ENCODE measurements at places on chromosomes 11 and 22. TPM values are rescaled to one million over a fixed set of nuclear protein-coding genes. Genes with fewer than 3 reads are reported as not detected.

DNA sequence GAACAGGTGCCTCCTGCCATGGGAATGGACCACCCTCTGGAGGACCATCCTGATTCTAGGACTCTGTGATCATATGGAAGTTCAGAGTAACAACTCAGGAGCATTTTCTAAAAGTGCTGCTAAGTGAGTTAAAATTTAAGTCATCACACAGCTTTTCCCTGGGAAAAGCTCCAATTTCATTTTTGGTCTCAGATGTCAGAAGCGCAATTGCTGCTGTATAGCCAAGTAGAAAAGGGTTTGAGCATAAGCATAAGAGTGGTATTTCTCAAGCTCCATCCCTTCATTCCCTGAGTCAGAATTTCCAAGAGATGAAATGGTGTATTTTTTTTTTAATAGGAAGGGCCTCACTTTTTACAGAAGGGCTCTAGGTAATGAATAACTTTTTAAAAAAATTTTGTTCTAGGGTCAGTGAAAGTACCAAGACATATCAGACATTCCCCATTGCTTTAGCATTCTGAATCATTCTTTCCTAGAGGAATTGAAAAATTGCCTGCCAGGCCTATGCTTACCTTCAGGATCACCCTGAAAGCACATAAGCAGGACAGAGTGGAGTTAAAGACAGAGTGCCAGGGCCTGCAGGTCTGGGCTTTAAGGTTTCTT is 564.5 kb upstream of the ISX start:
- H3K4me1 ChIP-seq: no peaks in the 10 kb centered on the region
- H3K4me3 ChIP-seq: no peak overlapping the region
- H3K27me3 ChIP-seq: no peaks in the 10 kb centered on the region
- H3K36me3 ChIP-seq: no peaks in the 10 kb centered on the region

DNA sequence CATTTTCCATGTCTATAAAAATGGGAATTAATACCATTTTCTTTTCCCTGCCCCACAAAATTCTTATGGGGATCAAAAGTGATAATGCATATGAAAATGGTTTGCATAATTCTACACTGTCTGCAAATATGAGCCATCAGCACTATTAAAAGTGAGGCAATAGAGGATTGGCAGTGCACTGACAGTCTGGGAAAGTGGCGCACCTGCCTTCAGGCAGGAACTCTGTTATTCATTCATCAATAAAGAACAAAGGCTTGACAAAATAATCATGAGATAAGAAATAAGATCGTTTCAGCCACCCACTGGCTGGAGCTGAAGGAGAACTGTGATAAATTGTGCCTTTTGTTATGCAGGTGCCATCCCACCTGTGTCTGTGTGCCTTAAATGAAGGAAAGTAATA is 49.5 kb downstream of the ARFGAP2 start:
- H3K4me3 ChIP-seq: no peak overlapping the region
- H3K4me1 ChIP-seq: no peaks in the 10 kb centered on the region
- H3K36me3 ChIP-seq: no peaks in the 10 kb centered on the region
- no peak for DNase-seq

- DNase-seq: no peak
- no peak overlapping the region for H3K4me3 ChIP-seq
- no peaks in the 10 kb centered on the region for H3K4me1 ChIP-seq
- no peaks in the 10 kb centered on the region for H3K36me3 ChIP-seq
- H3K27me3 ChIP-seq: no peaks in the 10 kb centered on the region
Observed at GRCh38 chr11:8642196-8642841, 40.1 kb downstream of the TRIM66 start.

DNA sequence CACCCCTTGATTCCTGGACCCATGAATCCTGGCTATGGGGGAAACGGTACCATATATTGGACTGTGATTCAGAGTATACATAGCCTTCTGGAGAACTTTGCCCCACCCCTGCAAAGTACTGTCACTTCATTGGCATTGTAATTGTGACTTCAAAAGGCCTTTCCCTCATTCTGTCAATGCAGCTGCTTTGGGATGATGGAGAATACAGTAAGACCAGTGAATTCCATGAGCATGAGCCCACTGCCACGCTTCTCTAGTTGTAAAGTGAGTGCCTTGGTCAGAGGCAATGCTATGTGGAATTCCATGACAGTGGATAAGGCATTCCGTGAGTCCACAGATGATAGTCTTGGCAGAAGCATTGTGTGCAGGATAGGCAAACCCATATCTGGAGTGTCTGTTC is 25.7 kb upstream of the MSANTD2 start:
- H3K36me3 ChIP-seq: no peaks in the 10 kb centered on the region
- no peaks in the 10 kb centered on the region for H3K4me1 ChIP-seq
- DNase-seq: no peak

DNA sequence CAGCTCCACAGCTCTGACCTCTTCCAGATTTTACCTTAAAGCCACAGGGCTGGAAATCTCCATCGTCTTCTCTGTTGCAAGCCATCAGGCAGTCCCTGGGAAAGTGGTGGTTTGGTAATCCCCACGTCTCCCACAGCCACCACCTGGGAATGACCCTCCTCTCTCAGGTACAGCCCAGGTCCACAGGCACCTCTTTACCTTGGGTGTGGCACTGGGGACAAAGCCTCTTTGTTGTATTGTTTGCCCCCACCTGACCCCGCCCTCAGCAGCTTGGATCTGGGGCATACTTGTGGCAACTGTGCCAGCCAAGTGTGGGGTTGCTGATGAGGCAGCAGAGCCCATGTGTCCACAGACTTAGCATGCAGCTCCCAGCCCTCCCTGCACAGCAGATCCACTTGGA is 77.6 kb downstream of the LRRC32 start:
- no peaks in the 10 kb centered on the region for H3K27me3 ChIP-seq
- no peak for DNase-seq
- no peak overlapping the region for H3K27ac ChIP-seq
- no peaks in the 10 kb centered on the region for H3K36me3 ChIP-seq
- H3K4me1 ChIP-seq: peaks cover 11% of the 10 kb centered on the region

The VSIG2 gene
- total RNA-seq: 1.4 TPM

The HEPACAM gene
- total RNA-seq: not detected

The ST14 gene
- 8.4 TPM for total RNA-seq

Measured in adrenal gland (tissue), 19 donors.